ENCODE measurements at places on chromosomes 12 and 14.
A peak's percentile ranks its signal among the peaks of the same experiment; 100 is the strongest.

DNA sequence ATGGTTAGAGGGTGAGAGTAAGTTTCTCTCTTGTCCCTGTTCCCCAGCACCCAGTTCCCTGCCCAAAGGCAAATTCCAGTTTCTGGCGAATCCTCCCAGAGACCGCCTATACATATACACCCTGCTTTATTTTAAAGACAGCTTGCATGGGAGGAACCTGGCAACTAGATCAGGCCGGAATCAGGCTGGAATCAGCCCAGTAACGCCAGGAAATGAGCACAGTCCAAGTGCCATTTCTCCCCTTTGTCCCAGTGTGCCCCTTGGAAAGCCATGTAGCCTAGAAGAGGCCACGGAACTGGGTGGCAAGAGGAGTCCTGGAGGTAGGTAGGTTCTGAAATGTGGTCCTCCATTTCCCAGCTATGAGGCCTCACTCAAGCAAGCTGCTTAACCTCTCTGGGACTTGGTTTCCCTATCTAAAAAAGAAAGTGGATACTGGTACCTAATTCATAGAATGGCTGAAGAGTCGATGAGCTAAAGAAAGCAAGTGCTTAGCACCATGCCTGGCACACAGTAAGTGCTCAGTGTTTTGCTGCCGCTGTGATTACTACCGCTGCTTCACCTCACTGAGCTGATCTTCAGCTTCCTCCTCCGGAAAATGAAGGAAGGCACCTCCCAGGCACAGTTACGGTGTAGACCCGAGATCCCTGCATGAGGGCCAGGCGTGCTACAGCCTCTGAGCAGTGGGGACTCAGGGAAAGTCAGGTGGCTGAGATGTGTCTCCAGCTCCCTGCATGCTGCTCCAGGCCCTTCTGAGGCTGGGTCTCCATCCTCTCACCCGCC is 36.4 kb downstream of the PITPNM2 start:
- DNase-seq = peak; percentile 55

DNA sequence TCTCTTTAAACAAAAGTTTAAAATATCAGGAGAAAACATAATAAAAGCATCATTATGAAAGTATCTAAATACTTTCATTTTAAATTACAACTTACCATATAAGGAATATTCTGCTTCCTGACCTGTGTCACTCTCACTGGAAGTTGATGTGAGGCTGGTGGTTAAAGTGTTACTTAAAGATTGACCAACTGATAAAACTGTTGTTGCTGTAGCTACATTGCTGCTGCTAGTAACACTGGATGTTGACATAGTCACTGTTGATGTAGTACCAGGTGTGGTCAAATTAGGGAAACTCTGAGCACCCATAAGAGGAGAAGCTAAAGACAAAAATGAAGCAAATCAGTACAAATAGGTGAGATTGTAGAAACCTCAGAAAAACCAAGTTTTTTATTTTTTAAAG is 79.9 kb downstream of the HECTD1 start:
- DNase-seq = no peak

- DNase-seq = no peak
Observed at GRCh38 chr12:18421867-18422266, 160.5 kb downstream of the PIK3C2G start.

- no peak for DNase-seq
Observed at GRCh38 chr12:107474639-107475539, 210.7 kb upstream of the PWP1 start.

GRCh38 chr12:11667171-11667570 is 17.7 kb downstream of the ETV6 start:
- DNase-seq = no peak

DNA sequence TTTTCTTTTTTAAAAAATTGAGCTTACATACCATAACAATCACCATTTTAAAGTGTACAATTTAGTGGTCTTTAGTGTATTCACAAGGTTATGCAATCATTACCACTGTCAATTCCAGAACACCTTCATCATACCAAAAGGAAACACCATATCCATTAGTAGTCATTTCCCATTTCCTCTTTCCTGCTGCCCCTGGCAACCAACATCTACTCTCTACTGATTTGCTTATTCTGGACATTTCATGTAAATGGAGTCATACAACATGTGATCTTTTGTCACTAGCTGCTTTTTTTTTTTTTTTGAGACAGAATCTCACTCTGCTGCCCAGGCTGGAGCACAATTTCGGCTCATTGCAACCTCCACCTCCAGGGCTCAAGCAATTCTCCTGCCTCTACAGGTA is 66.8 kb upstream of the CFL2 start:
- DNase-seq = no peak

GRCh38 chr14:63178912-63179311 is 25.3 kb upstream of the RHOJ start:
- DNase-seq = no peak

DNA sequence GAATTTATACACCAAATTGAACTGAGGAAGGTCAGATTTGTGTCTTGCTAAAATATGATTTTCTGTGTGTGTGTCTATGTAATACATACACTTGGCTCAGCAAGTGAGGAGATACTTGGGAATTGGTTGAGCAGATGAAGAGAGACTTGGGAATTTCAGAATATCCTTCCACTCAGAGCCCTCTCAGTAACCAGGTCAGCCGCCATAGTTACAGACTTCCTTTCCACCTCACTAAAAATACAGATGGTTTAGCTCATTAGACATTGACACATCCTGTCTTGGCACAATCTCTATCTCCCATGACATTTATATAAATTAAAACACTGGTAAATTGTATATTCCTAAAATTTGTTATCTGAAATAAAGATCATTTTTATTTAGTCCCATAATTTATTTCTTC is 15.9 kb downstream of the PIK3C2G start:
- no peak for DNase-seq

DNA sequence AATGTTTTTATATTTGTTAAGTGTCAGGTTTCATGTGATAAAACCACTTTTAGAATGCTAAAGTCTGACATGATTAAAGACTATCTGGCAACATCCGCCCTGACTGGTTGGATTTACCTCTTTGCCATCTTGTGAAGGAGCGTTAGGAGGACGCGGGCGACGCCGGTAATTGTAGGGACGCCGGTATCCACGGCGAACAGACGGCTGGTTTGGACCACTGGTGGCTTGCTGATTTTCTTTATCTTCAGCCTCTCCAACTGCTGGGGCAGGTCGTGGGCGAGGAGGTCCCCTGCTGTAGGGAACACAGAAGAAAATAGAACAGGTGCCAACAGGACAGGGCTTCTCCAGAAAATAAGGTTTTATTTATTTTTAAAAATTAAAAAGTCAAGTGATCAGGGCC is 21.3 kb downstream of the YBX3 start:
- DNase-seq = no peak

DNA sequence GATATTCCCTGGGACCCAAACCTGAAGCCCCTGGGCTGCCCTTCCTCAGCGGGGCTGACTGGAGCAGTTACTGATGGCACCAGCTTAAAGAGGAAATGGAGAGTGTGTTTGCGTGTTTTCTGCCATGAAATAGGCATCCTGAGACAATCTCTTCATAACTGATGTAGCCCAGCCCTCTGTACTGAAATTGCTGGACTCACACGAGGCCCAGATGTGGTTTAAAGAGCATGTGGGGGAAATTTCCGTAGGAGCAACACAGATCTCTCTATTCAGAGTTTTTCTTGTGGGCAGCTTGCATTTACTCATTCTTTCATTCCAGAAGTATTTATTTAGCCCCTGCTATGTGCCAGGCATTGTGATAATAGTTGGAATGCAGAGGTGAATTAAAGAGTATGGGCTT is 782.1 kb upstream of the TBX3 start:
- no peak for DNase-seq

GRCh38 chr12:4064008-4064407 is 190.8 kb upstream of the PARP11 start:
- no peak for DNase-seq

GRCh38 chr14:22519877-22520685 is 68.9 kb downstream of the DAD1 start:
- no peak for DNase-seq

GRCh38 chr14:61256826-61257468 is 24.2 kb downstream of the TMEM30B start:
- no peak for DNase-seq

GRCh38 chr12:25833657-25834056 is 124.8 kb upstream of the RASSF8 start:
- DNase-seq = no peak

- peak; percentile 25 for DNase-seq
Observed at GRCh38 chr12:64082116-64082515, 140.0 kb downstream of the KICS2 start.

GRCh38 chr12:15962760-15963159 is 51.6 kb downstream of the DERA start:
- no peak for DNase-seq

GRCh38 chr12:16520328-16520727 is 85.6 kb downstream of the LMO3 start:
- DNase-seq = no peak

- no peak for DNase-seq
Observed at GRCh38 chr12:3453206-3453989, 37.6 kb upstream of the PRMT8 start.

DNA sequence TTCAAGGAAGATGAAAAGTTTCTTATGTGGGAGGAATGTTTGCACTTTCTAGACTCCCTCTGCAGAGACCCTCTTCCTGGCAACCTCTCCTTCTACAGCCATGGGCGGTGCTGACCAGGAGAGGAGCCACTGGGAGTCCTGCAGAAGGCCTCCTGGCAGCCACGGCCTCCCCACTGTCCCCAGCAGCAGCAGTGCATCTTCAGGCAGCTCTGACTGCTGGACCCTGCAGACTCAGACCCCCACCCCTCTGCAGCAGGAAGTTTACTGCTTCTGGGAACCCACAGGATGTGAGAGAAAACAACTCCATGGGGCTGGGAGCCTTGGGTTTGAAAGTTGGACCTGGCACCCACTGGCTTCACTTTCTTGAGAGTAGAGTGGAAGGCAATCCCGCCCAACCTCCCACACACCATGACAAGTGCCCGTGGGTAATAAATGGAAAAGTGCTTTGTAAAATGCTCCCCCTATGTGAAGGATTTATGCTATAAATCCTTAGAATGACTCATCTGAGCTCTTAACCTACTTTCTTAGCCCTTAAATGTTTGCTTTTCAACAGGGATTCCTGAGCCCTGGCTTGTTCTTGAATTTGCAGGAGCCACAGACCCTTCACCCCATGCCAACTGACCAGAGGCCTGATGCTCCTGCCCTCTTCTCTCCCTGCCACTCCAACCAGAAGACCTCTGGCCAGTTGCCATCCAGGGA is 37.5 kb upstream of the DDX11 start:
- peak; percentile 15 for DNase-seq

DNA sequence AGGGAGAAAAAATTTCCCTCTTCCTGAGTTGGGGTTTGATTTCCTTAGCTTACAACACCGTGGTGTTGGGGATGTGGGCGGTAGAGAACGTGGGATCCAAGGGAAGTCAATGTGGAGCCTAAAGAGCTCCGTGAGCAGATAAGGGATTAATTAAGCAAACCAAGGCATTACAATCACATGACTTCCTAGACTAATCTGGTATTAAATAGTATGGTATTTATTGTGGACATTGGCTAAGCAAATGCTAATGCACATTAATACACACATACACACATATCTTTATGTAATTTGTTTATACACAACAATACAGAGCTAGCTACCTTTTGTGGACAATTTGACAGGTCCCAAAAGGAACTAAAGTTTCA is 791 bp upstream of the RNF41 start:
- no peak for DNase-seq

DNA sequence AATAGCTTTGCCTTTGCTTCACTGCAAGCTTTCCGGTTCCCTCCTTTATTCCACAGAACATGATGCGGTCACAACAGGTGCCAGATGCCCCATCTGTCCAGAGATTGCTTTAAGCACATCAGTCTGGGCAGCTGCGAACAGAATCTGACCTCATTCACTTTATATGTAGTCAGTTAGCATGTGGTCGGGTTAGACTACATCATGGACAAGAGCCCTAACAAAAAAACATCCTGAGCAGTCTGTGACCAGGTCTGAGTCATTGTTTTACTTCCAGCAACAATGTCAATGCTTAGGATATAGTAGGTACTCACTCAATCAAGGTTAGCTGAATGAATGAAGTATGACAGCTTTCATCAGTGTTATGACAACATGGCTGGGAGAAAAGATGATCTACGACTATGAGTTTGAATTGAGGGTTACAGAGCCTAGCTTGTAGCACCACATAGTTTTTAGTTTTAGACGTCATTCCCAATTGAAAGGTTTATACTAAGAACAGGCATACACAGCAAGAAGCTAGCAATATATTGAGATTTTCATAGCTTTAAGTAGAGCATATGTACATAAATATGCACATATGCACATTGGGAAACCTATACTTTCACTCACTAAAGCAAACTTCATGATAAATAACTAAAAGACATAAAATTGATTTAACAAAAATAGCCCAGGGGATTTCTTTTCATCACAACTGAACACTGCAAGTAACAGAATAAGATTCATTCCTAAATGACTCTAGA is 64.2 kb upstream of the TMCC3 start:
- no peak for DNase-seq

GRCh38 chr12:30862486-30862885 is 64.1 kb upstream of the TSPAN11 start:
- no peak for DNase-seq

DNA sequence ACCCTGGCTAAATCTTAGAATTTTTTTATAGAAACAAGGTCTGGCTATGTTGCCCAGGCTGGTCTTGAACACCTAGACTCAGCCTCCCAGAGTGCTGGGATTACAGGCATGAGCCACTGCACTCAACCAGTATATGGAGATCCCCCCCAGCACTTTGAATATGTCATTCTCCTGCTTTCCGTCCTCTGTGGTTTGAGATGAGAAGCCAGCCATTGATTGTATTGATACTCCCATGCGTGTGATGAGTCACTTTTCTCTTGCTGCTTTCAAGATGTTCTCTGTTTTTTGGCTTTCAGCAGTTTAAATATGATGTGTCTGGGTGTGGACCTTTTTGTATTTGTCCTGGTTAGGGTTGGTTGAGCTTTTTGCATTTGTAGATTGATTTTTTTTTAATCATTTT is 75.2 kb upstream of the DNM1L start:
- DNase-seq = no peak

GRCh38 chr12:84767079-84767478 is 145.5 kb downstream of the SLC6A15 start:
- DNase-seq = no peak

DNA sequence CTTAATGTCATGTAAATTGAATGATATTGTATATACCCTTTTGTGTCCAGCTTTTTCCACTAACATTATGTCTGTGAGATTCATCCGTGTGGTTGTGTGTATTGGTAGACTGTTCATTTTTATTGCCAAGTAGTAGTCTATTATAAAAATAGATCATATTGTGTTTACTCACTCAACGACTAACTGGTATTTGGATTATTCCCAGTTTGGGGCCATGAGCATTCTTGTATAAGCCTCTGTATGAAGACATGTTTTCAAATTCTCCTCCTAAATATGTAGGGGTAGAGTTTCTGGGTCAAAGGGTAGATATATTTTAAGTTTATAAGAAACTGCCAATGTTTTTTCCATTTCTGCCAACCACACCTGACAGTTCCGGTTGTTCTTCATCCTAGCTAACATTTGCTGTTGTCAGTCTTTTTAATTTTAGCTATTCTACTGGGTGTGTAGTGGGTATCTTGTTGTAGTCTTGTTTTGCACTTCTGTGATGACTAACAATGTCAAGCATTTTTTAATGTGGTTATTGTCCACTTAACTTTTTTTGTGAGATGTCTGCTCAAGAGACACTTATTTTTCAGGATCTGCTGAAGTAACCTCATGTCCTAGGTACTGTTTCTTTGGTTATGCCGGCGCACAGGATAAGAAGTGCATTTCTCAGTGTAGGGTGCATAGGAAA is 93.2 kb downstream of the DACT1 start:
- no peak for DNase-seq

GRCh38 chr14:95054346-95055280 is 102.7 kb downstream of the DICER1 start:
- DNase-seq = peak; percentile 9

Measured in lung (tissue), 17 donors.